ENCODE measurements at places on chromosomes 2 and 18. TPM values are rescaled to one million over a fixed set of nuclear protein-coding genes. Genes with fewer than 3 reads are reported as not detected.

The TSPYL6 gene
- not detected for total RNA-seq

The ARHGAP25 gene
- total RNA-seq: not detected

GRCh38 chr18:24421831-24422230, 4.6 kb upstream of the IMPACT start:
- DNase-seq: no peak

- no peak for DNase-seq
Observed at GRCh38 chr18:48695671-48696070, 156.8 kb downstream of the CTIF start.

DNA sequence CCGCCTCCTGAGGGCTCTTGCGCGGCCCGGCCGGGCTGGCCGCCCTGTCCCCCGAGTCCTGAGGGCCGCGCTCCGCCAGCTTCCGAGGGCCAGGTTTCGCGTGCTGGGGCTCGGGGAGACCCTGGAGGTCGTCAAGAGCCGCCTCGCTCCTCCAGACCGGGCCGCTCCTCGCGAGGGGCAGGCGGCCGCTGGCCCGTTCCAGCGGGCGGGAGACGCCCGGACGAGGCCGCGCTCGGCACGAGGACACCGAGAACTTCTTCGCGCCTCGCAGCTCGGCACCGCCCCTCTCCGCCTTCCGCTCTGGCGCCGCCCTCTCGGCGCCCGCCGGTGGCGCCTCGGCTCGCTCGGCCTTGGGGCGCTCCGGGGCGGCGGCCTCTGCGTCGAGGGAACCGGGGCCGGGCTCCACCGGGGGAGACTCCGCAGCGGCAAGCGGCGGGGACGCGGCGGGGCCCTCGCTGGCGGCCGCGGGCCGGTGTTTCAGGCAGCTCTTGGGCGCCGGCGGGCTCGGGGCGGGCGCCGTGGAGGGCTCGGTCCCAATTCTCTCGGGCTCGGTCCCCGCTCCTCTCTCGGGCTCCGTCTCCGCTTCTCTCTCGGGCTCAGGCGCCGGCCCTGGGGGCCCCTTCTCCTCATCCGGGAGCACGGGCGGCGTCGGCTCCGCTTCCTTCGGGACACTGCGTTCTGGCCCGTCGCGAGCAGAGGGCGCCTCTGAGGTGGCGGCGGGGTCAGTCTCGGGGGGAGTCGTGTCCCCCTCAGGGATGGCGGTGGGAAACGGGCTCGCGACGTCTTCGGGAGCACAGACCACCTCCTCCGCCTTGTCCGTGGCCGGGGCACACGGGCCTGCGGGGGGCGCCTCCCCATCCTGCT, 91.6 kb upstream of the MGAT4A start:
- DNase-seq: no peak

DNA sequence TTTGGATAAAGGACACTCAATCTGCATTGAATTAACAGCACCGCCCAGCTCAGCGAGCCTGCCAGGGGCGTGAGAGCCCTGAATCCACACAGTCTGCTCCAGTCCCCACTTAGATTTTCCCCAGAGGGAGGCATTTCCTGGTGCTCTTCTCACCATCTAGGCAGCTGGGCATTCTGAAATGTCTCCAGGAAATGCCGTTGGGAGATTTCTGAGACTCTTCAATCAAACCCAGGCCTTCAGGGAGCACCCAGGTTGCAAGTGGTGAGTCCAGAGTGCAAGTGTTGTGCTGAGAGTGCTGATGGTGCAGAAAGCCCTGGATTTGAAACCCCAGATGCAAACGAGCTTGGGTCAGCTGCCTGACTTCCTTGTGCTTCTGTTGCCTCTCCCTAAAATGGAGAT, 23.4 kb upstream of the TMEM37 start:
- no peak for DNase-seq

The NAB1 gene
- total RNA-seq: 92.4 TPM

DNA sequence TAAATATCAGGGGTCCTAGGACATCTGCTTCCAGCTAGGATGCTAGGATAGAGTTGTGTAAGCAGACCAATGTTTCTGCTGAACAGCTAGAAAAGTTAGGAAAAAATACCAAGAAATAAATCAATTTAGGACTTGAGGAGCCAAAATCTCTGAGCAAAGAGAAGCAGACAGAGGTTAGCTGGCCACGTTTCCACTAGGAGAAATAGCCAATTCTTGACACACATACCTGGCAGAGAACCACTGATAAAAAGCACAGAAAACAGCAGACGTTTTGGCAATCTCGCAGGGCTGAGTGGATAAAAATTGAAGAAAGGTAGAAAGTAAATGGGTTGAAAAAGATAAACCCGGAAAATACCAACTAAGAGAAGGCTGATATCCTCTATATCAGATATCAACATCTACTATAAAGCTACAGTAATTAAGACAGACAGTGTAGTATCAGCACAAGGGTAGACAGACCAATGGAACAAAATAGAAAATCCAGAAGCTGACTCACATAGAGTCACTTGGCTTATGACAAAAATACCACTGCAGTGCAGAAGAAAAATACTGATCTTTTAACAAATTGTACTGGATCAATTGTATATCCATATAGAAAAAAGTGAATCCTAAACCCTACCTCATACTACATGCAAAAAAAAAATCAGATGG, 306.1 kb upstream of the KLHL29 start:
- no peak for DNase-seq

DNA sequence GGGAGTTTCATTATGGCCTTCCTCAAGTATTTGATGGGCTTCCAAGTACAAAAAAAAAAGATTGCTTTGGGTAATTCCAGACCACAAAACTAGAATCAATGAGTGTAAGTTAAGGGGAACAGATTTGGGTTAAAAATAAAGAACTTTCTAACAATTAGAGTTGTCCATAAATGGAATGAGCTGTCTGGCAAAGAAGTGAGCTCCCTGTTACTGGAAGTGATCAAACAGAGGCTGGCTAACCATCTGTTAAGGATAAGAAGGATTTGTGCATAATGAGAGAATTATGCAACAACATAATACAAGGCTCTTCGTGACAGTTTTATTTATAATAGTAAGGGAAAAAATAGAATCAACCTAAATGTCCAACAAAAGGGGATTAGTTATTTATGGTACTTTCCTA, 44.6 kb upstream of the ACVR1 start:
- DNase-seq: no peak

- DNase-seq: no peak
Observed at GRCh38 chr18:73784853-73785252, 362.8 kb downstream of the FBXO15 start.

- no peak for DNase-seq
Observed at GRCh38 chr2:159073256-159073655, 104.8 kb downstream of the TANC1 start.

GRCh38 chr2:212345966-212346365, 192.6 kb downstream of the ERBB4 start:
- DNase-seq: no peak

The IL1RL1 gene
- not detected for total RNA-seq

The IL1RL2 gene
- total RNA-seq: not detected

The MYO5B gene
- total RNA-seq: 9.6 TPM

- DNase-seq: no peak
Observed at GRCh38 chr2:69271831-69272257, 115.2 kb downstream of the GFPT1 start.

The TMEM37 gene
- total RNA-seq: 3.5 TPM

DNA sequence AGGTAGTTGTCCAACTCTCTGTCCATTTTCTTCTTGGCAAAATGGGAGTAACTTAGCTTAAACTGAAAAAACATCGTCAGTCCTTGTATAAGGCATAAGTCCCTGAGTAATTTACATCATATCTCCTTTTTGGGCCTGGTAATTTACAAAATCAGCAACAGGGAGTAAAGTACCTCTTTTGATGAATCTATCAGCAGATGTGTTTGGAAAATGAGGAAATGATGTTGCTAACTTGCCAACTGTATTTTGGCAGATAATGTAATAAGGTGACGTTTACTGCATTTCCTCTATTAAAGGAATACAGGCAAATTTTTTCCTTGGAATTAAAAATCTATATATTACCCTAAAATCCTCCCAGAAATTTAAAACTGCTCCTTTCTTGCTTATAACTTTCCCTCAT, 29.2 kb downstream of the ANKRD44 start:
- no peak for DNase-seq

The CROCC2 gene
- total RNA-seq: not detected

DNA sequence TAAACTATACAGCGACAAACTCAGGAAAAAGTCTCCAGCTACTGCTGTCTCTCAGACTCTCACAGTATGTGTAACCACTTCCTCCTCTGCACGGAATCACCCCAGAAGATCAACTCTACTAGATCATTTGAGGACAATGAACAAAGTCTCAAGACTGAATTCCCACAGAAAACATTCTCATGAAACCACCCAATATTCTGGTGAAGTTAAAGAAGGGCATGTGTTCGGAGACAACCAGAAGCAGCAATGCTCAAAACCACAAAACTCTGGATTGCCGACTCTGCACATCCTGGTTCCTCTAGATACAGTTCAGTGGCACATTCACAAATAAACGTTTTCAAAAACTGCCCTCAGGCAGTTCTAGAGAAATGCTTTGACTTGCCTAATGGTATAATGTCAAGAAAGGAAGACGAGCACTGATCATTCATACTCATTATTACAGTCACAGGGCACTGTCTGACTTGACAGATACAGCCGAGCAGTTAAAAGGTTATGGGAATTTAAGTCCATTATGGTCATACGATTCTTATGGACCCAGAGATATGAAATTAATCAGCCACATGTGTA, 91.9 kb upstream of the STK17B start:
- peak; percentile 45 for DNase-seq

- DNase-seq: no peak
Observed at GRCh38 chr2:124988794-124989193, 963.7 kb downstream of the CNTNAP5 start.

- DNase-seq: no peak
Observed at GRCh38 chr2:235553696-235554100, 59.9 kb downstream of the AGAP1 start.

The TWSG1 gene
- total RNA-seq: 39.0 TPM

DNA sequence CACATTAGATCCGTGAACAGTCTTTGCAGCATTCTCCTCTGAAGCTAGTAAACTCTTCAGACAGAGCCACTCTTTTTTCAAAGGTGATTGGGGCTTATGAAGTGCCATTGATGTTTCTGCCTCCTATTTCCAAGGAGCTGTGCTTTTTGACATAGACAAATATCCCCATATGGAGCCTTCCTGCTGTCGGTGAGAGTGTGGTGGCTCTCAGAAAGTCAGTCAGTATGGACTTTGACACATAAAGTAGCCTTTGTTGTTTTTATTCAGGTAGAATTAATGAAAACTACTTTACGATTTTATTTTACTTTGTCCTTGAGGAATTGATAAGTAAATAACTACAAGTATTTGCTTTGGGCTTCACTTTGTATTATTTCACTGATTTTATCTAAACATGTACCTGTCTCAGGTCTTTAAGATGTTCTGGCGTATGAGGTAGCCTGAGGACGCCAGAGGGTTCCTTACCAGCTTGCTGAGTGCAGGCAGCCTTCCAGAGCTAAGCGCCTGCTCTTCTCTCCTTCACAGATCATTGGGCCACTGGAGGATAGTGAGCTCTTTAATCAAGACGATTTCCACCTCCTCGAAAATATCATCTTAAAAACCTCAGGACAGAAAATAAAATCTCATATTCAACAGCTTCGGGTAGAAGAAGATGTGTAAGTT, 69.7 kb downstream of the UGGT1 start:
- DNase-seq: no peak

The ASAP2 gene
- total RNA-seq: 33.8 TPM

- DNase-seq: no peak
Observed at GRCh38 chr2:112642966-112643365, 2.8 kb upstream of the SLC20A1 start.

Measured in Caki2 (cell line).